ENCODE measurements at places on chromosomes 2 and 18.

DNA sequence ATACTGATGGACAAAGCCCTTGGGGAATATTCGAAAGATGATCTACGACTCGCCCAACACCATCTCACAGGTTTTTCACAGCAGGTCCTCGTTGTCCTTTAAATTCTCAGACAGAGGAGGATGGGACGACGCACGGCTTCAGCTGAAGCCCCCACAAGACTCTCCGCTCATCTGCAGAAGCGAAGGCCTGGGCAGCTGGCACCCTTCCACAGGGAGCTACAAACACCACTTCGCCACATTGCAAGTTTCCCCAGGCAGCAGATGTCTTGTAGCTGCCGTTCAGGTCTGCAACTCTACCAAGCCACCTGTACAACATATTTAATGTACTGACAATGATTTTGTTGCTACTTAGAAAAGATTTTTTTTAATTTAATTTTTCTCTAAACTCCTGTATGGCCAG lies 642.9 kb downstream of the ZEB2 start:
- DNase-seq: no peak

- no peak for DNase-seq
Observed at GRCh38 chr2:2600366-2600765, 269.3 kb upstream of the MYT1L start.

DNA sequence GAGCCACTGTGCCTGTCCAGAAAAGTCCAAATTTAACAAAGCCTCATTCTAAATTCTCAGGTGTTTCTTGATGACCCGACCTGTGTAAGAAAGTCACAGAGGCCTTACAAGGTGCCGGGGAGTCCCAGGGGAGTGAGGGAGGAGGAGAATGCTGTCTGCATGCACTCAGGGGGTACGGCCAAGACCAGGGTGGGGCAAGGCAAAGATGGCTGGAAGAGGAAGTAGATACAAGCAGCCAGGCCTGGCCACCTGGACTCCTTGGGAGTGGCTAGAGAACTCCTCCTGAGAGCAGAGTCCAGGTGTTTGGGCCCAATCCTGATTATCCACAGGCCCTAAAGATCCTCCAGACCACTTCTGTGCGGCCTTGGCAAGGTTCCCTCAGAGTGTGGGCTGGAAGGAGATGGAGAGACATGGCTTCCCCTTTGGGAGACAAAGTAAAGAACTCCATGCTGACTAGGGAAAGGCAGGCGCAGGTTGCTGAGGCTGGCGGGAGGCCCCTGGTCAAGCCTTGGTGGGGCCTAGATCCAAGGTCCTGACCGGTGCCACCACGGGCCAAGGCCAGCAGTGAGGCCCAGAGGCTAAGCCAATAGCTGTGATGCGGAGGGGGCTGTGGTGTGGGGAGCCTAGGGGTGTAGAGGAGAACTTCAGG lies 74.7 kb downstream of the COPS8 start:
- DNase-seq: no peak

- DNase-seq: no peak
Observed at GRCh38 chr2:227862741-227863588, 8.5 kb upstream of the DAW1 start.

- DNase-seq: no peak
Observed at GRCh38 chr2:134310107-134311079, 56.5 kb downstream of the MGAT5 start.

DNA sequence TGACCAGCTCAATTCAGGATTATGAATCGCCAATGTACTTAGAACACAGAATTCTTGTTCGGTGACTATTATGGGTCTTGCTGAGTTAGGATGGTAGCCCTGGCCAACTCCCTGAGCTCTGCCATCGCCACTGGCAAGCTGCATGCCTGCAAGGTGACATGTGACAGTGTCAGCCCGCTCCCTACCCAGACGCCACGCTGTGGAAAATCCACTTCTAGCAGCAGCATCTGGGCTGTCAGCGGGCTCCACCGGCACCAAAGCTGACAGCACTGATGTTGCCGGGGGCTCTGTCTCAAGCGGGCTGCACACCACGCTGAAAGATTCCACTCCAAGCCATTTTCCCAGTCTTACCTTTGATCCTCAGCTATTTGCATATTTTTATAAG lies 100.7 kb downstream of the MYT1L start:
- no peak for DNase-seq

DNA sequence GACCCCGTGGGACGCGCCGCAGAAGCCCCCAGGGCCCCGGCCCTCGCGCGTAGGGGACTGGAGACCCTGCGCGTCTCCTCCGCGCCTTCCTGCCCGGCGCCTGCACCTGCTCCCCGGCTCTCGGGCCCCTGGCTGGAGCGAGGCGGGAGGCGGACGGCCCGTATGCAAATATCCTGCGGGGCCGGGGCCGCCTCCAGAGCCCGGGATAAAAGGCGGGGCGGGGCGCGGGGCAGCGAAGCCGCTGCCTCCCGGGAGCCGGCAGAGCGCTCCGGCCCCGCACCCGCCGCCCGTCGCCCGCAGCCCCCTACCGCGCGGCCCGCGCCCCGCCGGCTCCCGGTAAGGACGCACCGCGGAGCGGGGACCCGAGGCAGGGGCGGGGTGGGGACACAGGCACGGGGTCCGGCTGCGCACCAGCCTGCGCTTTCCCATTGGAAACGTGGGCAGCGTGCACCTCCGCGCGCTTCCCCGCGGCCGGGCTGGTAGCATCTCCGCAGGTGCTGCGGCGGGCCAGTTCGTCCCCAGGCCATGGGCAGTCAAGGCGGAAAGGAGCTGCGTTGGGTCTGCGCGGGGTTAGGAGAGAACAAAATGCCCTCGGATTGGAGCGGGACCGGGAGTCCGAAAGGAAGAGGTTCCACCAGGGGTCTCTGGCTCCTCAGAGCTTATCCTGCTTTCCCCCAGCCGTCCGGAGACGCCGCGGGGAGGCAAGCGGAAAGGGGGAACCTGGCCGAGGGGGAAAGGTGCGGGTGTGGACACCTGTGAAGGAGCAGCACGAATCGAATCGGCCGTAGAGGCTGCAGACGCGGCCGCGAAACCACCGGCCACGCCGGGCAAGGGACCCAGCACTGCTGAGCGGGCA lies at the start of gene ATP6V1C2:
Gene ATP6V1C2 (plus strand): TSS at position 235 of the 856 bp plus-strand sequence. CDS start 1,220 bp downstream, outside the sequence.
- DNase-seq: peak; percentile 71

- no peak for DNase-seq
Observed at GRCh38 chr2:113228991-113229716, 49.6 kb downstream of the PAX8 start.

DNA sequence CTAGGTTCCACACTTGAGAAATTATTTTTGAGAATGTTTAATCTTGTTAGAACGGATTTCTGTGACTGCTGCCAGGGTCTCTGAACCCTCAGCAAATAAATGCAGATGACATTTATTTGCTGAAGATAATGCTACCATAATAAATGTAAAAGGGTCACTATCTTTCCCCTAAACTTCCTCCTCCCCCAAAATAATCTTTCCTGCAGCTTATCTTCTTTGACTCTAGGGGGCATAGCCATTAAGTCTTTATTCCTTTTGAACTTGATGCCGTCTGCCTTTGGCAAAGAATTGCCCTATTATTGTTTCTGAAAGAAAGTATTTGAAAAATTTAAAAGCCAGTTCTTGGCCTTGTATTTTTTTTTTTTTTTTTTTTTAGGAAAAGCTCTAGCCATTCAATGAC lies 63.6 kb upstream of the ACSL3 start:
- DNase-seq: no peak

- DNase-seq: no peak
Observed at GRCh38 chr2:10830203-10830602, 17.6 kb upstream of the PDIA6 start.

GRCh38 chr2:20684581-20685063 lies 17.7 kb downstream of the GDF7 start:
- no peak for DNase-seq

- no peak for DNase-seq
Observed at GRCh38 chr2:100381240-100381639, 36.2 kb downstream of the CHST10 start.

DNA sequence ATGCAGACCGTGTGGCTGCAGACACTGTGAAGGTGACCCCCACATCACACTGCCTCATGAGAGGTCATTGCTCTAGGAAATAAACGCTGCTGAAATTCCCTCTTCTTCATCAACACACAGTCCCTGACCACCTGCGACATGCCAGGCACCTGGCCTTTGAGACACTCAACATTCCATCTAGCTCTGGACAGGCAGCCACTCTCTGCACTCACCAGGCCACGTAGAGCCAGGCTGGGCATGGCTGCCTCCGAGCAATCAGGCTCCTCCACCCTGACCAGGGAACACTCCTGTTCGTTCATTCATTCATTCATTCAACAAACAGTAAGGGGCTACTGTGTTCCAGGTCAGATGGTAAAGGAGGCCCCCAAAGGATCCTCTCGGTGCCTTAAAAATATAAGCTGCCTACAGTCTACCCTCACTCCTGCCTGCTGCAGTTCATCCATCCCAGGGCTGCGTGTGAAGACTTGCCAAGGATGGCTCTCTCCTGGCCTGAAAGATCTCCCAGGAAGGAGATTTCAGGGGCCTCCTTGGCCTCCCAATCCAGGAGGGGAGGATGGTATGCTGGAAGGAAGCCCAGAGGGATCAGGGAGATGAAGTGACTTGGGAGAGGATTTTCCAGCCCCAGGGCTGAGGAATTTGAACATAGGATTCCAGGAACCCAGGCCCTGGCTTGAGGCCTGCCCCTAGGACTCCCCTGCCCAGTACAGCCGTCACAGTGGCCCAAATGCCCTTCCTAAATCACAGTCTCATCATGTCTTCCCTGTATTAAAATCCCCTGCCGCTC lies 66.7 kb downstream of the TNS1 start:
- no peak for DNase-seq

DNA sequence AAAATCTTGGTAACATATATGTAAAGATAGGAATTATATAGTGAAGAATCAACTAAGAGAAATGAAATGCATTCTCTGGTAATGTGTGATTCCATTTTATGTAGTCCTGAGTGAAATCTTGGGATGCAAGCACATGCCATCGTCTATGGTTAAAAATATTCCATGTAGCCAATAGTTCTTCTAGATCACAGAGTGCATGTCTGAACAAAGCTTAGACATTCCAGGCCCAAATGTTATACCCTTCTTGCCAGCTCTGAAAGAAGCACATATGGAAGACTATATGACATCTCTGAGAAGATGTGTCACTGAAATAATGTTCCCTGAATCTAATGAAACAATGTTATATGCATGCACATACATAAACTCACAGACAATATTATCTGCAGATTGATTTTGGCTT lies 92.3 kb upstream of the TFPI start:
- no peak for DNase-seq

DNA sequence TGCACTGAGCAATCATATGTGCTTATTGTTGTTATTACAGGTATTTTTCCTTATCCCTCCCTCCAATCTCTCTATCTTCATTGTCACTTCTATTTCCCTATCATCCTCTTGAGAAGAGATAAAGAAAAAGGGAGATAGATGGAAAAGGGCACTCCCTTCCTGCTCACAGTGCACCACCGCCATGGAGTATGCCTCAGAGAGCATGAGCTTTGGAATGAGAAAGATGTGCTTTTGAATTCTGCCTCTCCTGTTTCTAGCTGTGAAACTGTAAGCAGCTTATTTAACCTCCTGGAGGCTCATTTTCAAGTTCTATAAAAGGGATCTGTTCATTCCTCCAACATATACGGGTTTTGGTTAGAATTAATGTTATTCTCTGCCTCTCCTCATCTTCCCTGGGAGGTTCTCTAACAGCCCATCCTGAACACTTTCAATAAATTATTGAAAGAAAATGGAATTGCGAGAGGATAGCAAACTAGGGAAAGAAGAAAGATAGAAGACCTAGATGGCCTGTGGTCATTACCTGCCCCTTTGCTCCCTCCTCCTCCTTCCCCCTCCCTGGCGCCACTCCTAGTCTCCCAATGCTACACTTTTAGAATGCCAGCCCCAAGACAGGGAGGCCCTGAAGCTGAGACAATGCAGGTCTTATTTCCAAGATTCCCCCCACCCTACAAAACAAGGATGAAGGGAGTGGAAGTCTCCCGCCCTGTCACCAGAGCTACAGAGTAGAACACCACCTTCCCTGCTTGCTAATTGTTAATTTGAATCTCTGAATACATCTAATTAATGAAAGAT lies 37.8 kb downstream of the FIGN start:
- no peak for DNase-seq

DNA sequence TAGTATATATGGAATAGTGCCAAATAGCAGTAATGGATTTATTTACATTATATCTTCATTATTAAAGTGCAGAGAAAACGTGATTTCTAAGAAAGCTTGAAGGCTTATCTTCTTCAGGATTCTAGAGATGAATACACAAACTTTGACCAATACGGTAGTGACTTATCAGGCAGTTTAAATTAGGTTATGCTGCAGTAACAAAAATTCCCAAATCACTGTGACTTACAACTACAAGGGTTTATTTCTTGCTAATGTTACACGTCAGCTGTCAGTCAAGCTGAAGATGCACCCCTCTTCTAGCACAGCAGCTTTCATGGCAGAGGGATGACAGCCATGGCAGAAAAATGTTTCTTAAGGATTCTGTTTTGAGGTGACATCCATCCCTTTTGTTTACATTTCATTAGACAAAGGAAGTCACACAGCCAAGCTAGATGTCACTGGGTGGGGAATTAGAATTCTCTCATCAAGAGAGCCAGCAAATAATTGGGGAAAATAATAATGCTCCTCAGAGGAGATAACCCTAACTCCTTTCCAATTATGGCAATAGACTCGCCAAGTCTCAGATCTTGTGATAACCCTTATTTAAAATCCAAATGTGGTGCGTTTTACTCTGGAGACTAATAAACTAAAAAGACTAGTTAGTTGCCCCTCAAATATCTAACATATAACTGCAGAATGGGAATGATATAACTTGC lies 268.3 kb upstream of the CYP26B1 start:
- DNase-seq: no peak

DNA sequence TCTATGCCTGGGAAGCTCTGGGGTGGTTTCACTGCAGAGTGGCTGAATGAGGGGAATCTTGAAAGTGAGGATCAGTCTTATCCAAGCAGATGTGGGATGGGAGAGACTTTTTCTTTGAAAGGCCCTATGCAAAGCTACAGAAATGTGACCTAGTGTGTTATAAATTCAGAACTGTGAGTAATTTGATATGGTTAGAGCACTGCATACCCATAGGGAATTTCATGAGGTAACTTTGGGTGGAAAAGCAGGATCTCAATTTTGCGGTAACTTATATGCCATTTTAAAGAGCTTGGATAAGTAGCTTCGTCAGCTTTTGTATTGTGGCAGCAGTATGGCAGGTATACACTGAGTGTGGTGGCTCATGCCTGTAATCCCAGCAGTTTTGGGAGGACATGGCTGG lies 40.9 kb downstream of the GULP1 start:
- DNase-seq: no peak

GRCh38 chr2:211114826-211115455 lies 558.5 kb downstream of the CPS1 start:
- no peak for DNase-seq
